ENCODE measurements at places on chromosomes 7 and 10.

GRCh38 chr10:1048349-1048731, 579 bp downstream of the IDI1 start:
- no peak for DNase-seq

GRCh38 chr10:11442001-11442773, 169.3 kb downstream of the USP6NL start:
- no peak for DNase-seq

DNA sequence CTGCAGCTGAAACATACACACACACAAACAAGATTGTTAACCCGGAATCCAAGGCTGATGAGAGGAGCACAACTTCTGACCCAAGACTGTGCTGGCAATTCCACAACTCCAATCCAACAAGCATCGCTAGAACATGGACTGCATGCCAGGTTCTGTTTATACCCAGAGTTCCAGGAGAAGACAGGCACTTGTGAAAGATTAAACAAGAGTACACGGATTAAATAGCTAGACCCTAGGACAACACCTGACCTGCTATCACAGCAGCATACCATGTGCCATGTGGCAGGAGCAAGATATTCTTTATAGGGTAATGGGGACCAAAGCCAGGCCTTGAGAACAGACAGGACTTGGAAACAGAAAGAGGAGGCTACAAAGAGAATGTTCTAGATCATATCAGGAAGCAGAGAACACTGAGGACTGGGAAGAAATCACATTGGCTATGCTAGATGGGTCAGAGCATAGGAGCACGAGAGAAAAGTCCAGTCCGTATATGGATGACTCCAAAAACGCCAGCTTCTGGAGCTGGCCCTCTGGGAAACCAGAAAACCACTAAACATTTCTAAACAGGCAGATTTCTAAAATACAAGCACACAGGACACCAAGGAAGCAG, 83.7 kb upstream of the ATP6V0A4 start:
- no peak for DNase-seq

DNA sequence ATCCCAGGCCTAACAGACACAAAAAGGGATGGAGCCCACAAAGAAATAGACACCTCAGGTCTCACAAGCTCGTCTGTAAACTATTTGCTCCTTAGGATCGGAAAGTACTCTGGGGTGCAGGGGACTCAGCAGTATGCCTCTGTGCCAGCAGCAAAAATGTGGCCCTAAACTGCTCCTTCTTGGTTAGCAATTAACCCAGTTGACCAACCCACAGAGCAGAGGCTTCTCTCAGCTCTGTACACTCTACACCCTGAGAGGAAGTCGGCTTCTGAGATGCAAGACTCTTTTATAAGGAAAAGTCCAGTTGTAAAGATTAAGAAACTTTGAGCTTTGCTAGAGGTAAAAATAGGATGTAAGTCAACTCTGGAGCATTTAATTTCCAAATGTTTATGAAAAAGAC, 156.3 kb upstream of the PRSS58 start:
- no peak for DNase-seq

DNA sequence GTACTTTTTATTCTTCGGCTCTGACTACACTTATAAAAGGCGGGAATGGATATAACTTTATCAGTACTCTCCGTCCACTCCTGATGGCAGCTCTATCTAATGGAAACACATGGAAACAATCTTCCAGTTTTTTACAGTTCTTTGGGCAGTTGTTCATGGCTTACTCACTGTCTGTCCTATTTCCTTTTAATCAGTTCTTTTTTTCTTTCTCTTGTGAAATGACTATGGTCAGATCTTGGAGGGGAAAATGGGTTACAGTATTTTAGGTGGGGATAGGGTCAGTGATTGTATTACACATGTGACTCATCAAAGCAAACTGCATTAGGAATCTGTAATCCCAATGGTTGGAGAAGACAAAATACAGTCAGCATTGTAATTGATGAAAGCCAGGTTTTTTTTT, 112.4 kb downstream of the BICC1 start:
- no peak for DNase-seq

Measured in activated T-cell treated with anti-CD3 and anti-CD28 coated beads, Interleukin-2, amount 50 U/mL, for 48 hours (primary cell).